ENCODE measurements at places on chromosomes 1 and 21.

DNA sequence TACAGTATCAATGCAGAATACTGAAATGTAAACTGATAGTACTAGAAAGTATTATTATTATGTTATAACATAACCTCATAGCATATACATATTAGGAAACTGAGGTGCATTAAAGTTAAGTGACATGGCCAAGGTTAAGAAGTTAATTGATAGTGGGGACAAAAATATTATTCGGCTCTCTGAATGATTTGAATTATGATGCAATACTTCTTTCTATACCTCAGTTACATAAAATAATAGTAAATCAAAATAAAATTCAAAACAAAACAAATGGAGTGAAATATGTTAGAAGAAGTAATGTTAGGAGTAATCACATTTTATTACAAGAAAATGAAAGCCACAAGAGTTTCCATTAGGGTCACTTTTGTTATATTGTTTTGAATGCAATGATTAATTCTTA lies 455.2 kb downstream of the PLA2G4A start:
- no peak for DNase-seq

DNA sequence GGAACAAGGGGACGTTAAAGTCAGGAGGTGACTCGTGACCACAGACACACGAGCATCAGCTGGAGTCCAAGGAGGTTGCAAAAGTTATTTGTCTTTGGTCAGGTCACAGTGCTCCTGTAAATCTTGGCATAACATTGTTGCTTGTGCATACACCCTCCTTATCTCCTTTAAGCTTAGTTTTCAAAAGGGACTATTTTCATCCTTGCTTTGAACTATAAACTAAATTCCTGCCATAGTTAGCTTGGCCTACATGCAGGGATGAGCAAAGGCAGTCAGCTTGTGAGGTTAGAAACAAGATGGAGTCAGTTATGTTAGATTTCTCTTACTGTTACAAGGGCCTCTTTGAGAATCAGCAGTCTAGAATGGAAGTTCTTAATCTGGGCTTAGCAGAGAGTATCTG lies 28.0 kb upstream of the FASLG start:
- no peak for DNase-seq

- DNase-seq, result no peak
Observed at GRCh38 chr21:15667819-15668218, 62.0 kb upstream of the USP25 start.

- no peak for DNase-seq
Observed at GRCh38 chr1:61181067-61182038, 99.0 kb downstream of the NFIA start.

- DNase-seq, result no peak
Observed at GRCh38 chr1:242764161-242764560, 239.7 kb upstream of the PLD5 start.

- DNase-seq, result no peak
Observed at GRCh38 chr1:89198491-89199072, at the start of gene GBP4. Gene GBP4, minus strand, starts transcription at chr1:89198942. Its CDS starts 108 bp downstream, at chr1:89198834.

Data from Kasumi-1 (cell line).